ENCODE measurements at places on chromosomes 7 and 10.
A peak's percentile ranks its signal among the peaks of the same experiment; 100 is the strongest.

- no peak for DNase-seq
Measured at GRCh38 chr10:19971343-19972052, 155.3 kb downstream of the PLXDC2 start.

- no peak for DNase-seq
Measured at GRCh38 chr10:104639590-104640338, 1.3 kb upstream of the SORCS3 start.

GRCh38 chr7:69968969-69969556 lies 370.8 kb downstream of the AUTS2 start:
- no peak for DNase-seq

DNA sequence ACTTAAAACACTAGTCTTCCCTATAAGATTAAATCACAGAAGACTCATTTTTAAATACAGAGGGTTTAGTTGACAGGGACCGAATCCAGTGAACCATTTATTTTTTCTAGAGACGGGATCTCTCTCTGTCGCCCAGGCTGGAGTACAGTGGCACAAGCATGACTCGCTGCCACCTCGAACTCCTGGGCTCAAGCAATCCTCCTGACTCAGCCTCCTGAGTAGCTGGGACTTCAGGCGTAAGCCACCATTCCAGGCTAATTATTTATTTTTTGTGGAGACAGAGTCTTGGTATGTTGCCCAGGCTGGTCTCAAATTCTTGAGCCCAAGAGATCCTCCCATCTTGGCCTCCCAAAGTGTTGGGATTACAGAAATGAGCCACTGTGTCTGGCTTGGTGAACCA lies 20.9 kb upstream of the LYZL1 start:
- no peak for DNase-seq

GRCh38 chr10:93917064-93917391 lies 23.2 kb downstream of the SLC35G1 start:
- DNase-seq, result no peak

DNA sequence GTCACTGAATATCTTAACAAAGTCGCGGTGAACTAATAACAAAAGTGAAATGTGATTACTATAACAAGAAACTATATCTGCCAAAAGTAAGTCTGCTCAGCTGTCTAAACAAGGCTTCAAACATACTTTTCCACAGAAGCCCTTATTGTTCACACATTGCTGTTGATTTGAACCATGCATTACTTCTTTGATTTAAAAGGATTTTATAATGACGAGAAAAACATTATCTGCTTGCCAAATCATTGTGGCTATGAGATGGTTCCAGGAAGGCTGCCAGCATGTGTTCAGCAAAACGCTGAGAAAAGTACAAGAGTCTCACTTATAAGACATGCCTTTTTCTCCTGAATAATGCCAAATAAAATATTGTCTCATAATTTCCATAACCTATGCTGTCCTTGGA lies 24.4 kb downstream of the RNF133 start:
- DNase-seq, result no peak

DNA sequence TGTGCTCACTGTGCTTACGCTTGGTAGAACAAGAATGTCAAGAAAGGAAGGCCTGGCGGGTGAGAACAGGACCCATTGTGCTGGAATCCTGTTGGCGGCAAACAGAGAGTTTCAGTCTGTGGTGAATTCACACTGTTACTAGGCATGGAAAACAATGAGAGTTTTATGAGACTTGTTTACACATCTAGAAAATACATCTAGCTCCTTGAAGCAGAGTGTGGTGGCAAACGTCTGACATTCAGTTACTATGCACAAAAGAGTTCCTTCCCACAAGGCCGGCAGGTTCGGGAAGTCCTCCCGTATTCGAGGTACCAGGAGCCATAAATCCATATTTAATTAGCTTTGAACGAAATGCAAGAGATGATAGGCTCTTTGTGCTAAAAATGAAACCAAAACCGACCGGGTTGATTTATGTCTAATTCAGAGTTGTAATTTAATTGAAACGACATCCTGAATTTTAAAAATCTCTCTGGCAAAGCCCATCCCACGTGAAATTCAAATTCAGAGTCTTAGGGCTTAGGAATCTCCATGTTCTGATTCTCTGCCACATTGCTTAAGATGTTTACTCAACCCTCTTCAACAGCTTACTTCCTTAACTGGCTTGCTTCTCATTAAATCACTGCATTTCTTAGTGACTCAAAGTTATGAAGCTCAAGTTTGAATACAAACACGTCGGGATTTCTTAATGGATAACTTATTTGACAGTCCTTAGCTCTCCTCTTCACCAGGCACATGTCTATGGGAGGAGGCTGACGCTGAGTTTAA lies 299.9 kb upstream of the PITRM1 start:
- no peak for DNase-seq

DNA sequence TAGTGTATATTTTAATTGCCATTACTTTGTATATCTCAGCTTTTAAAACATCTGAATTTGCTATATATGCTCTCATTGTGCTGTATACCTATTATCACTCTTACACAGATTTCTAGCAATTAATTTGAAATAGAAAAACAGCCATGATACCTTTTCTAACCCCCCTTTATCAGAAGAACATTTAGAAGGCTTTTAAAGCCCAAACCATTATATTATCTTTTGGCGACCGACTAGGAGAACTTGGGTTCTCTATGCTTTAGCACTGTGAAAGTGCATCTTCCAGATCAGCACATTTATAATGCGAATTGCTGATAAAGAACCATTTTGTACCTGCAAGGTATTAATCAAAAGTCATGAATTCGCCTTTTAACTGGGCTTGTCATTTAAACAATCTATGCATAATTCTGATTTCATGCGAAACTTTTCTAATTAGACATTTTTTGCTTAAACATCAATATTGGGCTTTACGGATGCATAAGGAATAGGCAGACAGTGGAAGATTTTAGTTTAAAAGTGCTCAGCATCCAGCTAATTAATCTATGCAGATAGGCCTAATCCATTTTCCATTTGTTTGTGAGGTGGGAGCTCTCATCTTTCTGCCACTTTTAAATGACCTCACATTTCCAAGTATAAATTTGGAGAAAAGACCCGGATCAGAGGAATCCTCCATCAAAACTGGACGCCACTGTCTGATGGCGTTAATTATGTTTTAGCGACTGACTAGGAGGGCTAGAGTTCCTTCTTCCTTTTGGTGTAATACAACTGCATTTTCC lies 1.2 kb upstream of the MLLT10 start:
- no peak for DNase-seq

- no peak for DNase-seq
Measured at GRCh38 chr7:131525820-131526219, 30.6 kb downstream of the PODXL start.

DNA sequence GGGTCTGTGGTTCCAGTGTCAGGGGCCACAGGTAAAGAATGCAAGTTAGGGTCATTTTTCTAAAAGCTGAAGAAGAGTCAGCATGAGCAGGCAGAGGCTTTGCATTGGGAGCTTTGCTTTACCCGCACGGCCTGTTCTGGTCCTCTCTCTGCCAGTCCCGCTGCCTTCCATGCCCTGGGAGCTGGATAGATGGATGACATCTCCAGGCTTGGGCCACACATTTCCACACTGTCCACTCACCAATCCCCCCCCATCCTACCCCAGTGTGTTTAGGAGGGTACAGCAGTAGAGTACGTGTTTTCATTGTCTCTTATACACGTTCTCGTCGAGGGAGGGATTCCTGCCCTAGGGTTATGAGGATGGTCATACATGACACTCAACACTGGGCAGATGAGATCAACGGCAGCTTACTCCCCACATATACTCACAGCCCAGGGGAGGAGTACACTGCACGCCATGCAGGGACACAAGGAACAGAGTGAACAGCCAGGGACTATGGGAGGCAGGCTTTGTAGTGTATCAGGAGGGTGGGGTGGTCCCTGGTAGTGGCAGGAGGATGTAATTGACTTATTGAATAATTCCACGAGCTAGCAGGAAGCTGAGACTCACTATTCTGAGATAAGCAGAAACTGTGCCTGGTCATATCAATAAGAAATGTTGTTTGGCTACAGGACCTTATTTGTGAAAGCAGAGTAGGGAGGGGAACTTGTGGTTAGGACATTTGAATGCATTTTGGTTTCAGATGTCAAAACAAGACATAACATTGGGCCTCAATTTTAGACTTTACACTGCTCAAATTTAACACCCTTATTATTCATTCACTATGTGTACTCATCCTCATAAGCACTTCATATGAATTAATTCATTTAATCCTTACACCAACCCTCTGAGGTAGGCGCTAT lies 36.6 kb downstream of the PLPP4 start:
- no peak for DNase-seq

DNA sequence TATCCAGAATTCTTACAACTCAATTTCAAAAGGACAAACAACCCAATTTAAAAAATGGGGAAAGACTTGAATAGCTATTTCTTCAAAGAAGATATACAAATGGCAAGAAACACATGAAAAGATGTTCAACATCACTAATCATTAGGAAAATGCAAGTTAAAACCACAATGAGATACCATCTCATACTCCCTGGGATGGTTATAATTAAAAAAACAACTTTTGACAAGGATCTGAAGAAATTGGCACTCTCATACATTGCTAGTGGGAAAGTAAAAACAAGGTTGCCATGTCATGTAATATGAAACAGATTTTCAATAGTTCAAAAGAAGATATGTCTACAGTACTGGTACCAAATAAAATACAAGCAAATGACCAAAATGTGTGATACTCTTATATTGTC lies 9.0 kb downstream of the OAT start:
- no peak for DNase-seq

GRCh38 chr7:54242776-54243175 lies 299.4 kb upstream of the VSTM2A start:
- DNase-seq, result no peak

GRCh38 chr7:16616542-16616941 lies 29.0 kb downstream of the ANKMY2 start:
- no peak for DNase-seq

- peak; percentile 85 for DNase-seq
Measured at GRCh38 chr7:66627151-66627681, 1.5 kb upstream of the KCTD7 start.

- DNase-seq, result no peak
Measured at GRCh38 chr10:11353006-11353896, 258.2 kb downstream of the USP6NL start.

DNA sequence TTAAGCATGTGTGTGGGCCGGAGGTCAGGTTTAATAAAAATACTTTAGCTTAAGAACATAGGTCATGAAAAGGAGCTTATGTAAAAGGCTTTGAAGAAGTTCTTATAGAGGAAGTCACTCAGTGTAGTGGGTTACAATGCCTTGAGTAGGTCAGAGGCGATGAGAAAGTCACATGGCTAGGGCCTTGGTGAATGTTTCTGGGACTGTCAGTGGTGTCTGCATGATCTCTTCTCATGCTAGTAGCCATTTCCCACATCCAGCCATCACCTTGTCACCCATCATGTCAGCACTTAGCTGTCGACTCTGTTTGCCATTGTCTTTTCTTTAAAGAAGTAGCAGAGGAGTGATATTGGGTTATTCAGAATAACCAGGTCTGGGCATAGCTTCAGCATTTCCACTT lies 236.6 kb downstream of the CDK14 start:
- DNase-seq, result no peak

- no peak for DNase-seq
Measured at GRCh38 chr7:148772297-148773089, 73.8 kb downstream of the CUL1 start.

GRCh38 chr7:80207501-80207900 lies 72.9 kb downstream of the GNAI1 start:
- no peak for DNase-seq

DNA sequence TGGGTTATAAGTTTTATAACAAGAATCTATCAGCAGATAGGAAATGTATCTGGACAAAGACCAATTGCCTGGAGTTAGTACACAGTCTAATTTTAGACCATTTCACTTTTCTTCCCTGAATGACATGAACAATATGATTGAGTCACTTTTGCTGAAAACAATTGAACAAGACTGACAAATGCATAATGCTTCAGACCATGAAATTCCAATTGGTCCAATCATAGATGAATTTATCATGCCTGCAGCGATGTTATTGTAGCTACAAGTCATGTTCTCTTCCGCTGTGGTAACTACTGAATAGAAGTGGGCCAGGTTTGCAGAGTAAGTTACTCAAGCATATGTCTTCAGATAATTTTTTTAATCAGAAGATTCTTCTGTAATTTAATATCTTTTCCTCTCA lies 73.4 kb downstream of the VSTM2A start:
- DNase-seq, result no peak

GRCh38 chr10:75400163-75400770 lies 1.3 kb downstream of the ZNF503 start:
- no peak for DNase-seq

- DNase-seq, result no peak
Measured at GRCh38 chr7:931871-932650, 22.4 kb downstream of the ADAP1 start.

GRCh38 chr7:158734861-158735260 lies 30.3 kb upstream of the NCAPG2 start:
- DNase-seq, result no peak

DNA sequence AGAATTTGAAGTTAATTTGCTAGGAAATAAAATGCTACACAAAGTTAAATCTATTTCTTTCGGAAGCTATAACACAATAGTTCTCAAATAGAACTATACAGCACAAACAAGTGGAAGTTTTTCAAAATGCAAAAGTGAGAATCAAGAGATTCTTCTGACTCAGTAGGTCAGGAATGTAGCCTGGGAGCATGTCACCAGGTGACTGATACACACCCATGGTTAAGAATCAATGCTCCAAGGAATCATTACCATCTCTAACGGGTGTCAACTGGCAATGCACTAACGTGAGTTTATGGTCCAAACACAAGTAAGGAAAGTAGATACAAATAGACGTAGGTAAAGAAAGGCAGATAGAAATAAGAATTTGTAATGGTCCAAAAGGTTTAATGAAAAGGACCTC lies 170.5 kb downstream of the SRPK2 start:
- no peak for DNase-seq

- DNase-seq, result no peak
Measured at GRCh38 chr10:51620131-51620530, 79.3 kb downstream of the CSTF2T start.

GRCh38 chr10:102230861-102231356 lies 4.8 kb downstream of the ELOVL3 start:
- DNase-seq, result peak; percentile 20

DNA sequence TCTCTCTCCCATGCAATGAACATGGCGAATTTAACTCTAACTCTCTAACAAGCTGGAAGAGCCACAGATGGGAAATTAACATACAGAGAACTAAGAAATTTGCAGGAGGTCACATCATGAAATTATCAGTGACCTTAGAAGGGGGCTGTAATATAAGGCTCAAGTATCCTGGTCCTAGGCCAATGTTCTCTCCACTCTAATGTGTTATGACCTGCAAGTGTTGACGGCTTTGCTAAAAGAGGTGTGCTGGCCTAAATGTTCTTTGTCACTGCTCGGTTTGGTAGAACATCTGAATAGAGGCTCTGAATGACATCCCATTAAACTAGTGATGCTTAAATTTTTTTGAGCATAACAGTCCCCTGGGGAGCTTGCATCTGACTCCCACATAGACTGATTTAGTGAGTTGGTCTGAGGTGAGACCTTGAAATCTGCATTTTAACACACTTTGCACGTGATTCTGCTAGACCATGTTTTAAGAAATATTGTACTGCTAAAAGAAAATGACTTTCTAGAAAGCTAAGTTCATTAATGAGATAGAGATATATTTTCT lies 129.3 kb downstream of the GFRA1 start:
- no peak for DNase-seq

All from uterus (tissue), 4 donors.